ENCODE measurements at places on chromosomes 4 and X.

GRCh38 chr4:83644677-83645659, 109.1 kb downstream of the GPAT3 start:
- DNase-seq: no peak

- no peak for DNase-seq
Measured at GRCh38 chr4:47930971-47931804, 16.8 kb upstream of the NFXL1 start.

GRCh38 chr4:189177130-189177529, 763.5 kb upstream of the FRG1 start:
- no peak for DNase-seq

DNA sequence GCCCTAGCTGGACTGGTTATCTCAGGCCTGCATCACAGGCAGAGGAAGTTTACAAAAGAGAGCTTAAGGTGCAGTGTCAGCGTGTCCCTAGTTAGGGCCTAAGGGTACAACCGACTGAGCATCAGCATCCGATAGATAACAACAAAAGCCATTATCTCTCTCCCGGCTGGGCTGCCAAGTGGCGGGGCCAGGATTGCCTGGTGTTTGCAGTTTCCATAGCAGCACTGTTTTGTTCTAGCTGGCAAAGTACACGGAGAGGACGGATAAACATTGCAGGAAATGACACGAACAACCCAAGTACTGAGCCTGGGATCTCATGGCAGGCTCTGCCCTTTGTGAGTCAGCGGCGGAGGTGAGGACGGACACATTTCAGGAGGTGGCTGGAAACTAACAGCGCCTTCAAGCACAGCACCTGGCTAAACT, 104.7 kb upstream of the NOCT start:
- no peak for DNase-seq

GRCh38 chr4:21134994-21135393, 434.7 kb downstream of the PACRGL start:
- no peak for DNase-seq

DNA sequence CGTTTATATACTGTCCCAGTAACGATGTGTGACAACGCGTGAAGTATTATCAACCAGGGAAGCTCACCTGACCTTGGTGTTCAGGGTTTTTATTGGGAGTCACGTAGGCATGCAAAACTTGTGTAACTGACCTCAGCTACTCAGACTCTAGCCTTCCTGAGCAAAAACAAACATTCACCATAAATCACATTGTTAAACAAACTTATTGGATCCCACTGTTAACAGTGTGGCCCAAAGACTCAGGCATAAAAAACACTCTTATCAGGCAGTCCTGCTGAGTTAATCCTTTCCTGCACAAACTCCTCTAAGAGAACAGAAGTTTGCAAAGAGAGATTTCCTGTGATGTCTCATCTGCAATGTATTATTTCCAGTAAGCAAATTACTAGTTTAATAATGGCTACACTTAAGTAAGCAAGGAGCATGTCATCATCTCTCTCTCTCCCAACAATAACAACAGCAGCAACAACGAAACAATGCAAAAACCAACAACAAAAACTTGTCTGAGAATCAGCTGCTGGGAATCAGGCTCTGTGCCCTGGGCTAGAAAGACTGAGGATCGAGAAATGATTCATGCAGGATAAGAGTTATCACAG, 12.0 kb downstream of the GAGE1 start:
- DNase-seq: no peak

- DNase-seq: no peak
Measured at GRCh38 chr4:129346734-129347133, 250.8 kb downstream of the C4orf33 start.

GRCh38 chr4:95263960-95264359, 284.8 kb downstream of the UNC5C start:
- DNase-seq: no peak

- no peak for DNase-seq
Measured at GRCh38 chr4:40918330-40918729, 168.6 kb downstream of the NSUN7 start.

DNA sequence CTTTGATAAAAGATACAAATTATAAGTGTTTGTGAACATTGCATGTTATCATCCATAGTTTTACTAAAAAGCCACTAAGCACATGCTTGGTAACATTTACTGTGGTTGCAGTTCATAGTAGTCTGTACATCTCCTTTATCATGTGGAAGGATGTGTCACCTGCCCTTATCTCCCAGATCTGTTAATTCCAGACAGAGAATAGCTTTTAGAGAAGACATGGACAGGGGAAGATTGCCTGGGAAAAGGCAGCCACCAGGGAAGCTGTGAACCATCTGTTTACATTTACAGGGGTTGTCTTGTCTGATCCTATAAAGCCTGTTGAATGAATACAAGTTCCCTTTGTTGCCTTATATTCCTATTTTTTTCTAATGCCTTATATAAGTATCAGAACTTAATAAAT, 396.0 kb downstream of the FAT4 start:
- DNase-seq: no peak
